Activated T-cell treated with anti-CD3 and anti-CD28 coated beads for 24 hours (primary cell): ENCODE measurements at places on chromosomes 3 and 15.

DNA sequence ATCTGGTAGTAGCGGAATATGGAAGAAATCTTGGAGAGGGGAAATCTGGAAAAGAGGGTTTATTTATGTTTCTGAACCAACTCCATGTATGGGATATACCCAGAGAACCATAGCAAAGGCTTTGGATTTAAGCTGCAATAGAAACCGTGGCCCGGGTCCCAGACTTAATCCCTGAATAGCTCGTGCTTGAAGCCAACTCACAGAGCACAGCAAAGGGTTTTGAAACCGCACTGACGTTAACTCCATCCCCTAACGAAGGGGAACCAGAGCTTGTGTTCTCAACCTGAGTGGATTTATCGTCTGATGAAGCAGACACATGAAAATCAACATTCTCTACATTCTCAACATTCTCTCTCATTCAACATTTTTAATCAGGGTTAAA lies 154.6 kb downstream of the APBA2 start:
- DNase-seq, result no peak

- no peak for DNase-seq
Observed at GRCh38 chr3:181212271-181212670, 222.7 kb upstream of the DNAJC19 start.

- DNase-seq, result no peak
Observed at GRCh38 chr3:187000711-187001151, 70.4 kb downstream of the ST6GAL1 start.

DNA sequence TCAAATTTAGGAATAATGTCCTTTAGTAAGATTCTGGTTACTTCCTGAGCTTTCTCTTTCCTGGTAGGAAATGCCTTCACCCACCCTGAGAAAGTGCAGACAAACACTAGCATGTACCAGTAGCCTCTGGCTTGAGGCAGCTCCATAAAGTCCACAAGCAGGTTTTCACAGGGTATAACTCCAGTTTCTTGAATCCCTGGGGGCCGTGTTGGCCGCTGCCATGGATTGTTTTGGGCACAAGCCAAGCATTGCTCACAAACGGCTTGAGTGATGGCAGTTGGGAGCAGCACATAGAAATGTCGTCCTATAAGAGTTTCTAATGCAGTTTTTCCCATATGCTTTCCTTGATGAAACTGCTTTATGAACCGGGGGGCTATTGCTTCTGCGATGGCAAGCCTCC lies 164.1 kb downstream of the STXBP5L start:
- DNase-seq, result no peak

DNA sequence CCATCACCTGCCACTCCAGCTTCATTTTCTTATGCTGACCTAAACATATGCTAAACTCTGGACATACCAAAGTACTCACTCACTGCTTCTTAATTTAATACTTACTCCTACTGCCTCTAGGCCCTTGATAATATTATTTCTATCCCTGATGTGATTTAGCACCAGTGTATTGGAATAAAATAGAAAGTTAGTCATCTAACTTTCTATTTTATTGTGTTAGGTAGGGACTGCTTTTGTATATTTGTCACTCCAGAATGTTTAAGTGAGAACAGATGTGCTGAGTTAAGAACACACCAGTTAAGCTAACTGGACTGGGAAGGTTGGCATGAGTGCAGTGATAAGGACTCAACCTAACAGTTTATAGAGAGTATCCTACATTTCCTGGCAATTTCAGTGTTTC lies 6.5 kb upstream of the CLDN16 start:
- no peak for DNase-seq

DNA sequence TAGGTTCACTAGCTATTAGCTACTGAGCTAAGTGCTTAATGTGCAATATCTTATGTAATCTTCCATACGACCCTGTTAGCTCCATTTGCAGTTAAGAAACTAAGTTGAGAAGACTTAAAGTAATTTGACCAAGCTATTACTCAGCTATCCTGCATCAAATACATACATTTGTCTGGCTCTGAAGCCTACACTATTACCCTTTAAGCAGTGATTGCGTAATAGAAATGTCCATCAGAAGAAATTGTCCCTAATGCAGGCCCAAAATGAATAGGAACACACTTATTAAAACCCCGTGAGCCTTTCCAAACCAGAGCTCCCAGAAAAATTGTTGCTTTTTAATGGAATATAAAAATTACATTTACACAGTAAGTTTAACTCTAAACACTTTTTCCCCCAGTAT lies 5.3 kb upstream of the MYO1E start:
- no peak for DNase-seq

DNA sequence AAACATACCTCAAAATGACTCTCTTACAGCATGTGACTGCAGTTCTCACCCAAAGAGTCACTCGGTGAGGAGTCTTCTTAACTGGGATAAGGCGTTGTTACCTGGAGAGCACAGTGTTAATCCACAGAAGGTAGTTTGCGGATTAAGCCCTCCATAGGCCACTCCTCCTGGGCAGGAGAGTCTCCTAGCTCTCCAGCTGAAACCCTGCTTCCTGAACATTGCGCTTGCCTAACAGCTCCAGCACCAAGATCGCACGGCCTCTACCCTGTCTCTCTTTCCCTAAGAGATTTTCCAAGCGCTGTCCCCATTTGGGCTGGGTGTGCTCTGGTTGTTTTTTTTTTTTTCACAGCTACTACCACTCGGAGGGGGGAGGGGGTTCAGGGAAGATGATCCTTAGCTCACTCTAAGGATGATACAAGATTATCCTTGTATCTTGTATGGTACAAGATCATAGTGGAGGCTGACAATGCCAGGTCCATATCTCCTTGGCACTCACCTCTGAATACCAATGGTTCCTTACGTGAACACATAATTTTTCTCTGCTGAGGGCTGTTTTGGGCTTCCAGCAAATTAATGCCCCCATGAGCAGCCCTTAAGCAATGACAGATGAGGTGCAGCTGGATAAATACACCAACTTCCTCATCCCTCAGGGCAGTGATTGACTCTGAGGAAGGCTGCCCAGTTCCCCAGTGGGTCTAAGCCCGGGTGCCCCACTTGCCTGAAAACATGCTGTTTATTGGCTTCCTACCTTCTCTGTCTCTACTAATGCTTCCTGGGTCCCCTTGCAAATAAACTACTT lies 185.2 kb upstream of the TSC22D2 start:
- no peak for DNase-seq
